ENCODE measurements at places on chromosomes 16 and 17. TPM values are rescaled to one million over a fixed set of nuclear protein-coding genes. Genes with fewer than 3 reads are reported as not detected.

The MRC2 gene
- 120 TPM for total RNA-seq

The ABCC11 gene
- total RNA-seq: not detected

The GRAPL gene
- 0.31 TPM for total RNA-seq

The SMIM22 gene
- total RNA-seq: not detected

The PPP1R27 gene
- not detected for total RNA-seq

The ZNF200 gene
- 12.4 TPM for total RNA-seq

The ELOB gene
- total RNA-seq: 642 TPM

The KRT33A gene
- not detected for total RNA-seq

The DOC2A gene
- 3.2 TPM for total RNA-seq

The AGRP gene
- total RNA-seq: not detected

The ORC6 gene
- total RNA-seq: 33.5 TPM

The KRT24 gene
- total RNA-seq: not detected

The ABCA8 gene
- 0.23 TPM for total RNA-seq

The ADAD2 gene
- total RNA-seq: not detected

The GGT6 gene
- not detected for total RNA-seq

The MGAT5B gene
- 34.9 TPM for total RNA-seq

The ZG16 gene
- not detected for total RNA-seq

The KRT27 gene
- total RNA-seq: not detected

The WNT9B gene
- total RNA-seq: not detected

The TBC1D3 gene
- not detected for total RNA-seq

The OR4D1 gene
- total RNA-seq: 0.05 TPM

The DYNLL2 gene
- 19.8 TPM for total RNA-seq

The ZG16B gene
- 9.1 TPM for total RNA-seq

The PTX4 gene
- total RNA-seq: not detected

The ACSM5 gene
- 0.21 TPM for total RNA-seq

The C16orf74 gene
- total RNA-seq: 1.5 TPM

The KCNJ12 gene
- 2.7 TPM for total RNA-seq

The PLA2G10 gene
- 0.23 TPM for total RNA-seq

All from Panc1 (cell line).